ENCODE measurements at places on chromosomes 11 and 22.

DNA sequence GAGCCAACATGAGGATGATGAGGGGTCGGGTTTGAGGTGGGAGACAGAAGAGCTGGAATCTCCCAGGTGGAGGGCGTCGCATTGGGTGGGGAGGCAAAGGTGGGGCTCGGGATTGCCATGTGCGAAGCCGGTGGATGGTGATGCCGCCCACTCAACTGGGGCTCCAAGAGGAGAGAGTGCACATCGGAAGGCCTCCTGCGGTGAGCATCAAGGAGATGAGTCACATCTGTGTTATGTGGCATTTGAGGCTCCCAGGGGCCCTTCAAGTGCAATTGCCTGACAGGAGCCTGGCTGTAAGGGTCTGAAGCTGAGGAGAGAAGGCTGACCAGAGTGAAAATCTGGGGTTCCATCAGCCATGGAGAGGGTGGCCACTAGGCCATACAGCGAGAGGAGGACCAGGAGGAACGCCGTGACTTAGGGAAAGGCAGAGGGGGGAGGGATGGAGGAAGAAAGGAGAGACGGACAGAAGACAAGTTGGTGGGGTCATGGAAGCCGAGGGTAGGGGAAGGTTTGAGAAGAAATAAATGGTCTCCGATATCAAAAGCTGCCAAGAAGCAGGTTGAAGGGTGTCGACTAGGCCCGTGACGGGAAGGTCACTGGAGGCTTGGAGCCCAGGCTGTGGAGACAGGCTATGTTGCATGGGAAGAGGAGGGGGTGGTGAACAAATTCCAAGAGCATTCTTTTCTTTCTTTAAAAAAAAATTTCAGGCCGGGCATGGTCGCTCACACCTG is 21.3 kb downstream of the RASD2 start:
- DNase-seq: no peak

DNA sequence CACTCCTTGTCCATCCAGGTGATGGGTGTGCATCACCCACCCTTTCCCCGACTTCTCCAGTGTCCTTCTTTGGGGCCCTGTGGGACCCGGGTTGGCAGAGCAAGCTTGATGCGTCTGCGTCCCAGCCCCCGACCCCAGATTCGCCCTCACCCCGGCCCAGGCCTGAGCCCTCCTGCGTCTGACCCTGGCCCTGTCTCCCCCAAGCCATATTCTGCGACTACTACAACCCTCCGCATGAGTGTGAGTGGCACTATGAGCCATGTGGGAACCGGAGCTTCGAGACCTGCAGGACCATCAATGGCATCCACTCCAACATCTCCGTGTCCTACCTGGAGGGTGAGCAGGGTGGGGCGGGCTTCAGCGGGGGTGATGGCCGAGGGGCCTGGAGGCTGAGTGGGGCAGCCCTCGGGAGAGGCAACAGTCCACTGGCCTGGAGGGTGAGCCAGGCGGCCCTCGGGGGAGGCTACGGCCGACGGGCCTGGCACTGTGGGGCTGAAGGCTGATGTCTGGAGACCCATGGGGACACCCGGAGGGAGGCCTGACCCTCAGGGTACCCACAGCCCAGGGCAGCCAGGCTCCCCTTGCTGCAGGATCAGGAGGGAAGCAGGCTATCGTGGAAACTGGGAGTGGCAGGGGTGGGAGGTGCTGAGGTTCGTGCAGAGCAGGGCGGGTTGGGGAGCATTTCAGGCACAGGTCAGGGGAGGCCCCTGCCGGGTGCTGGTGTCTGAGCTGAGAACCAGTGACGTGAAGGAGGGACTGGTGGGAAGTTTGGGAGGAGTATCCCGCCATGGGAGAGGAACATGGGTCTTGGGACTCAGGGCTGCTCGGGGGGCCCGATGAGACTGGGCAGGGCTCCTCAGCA is 15.3 kb downstream of the MUC2 start:
- no peak for DNase-seq

DNA sequence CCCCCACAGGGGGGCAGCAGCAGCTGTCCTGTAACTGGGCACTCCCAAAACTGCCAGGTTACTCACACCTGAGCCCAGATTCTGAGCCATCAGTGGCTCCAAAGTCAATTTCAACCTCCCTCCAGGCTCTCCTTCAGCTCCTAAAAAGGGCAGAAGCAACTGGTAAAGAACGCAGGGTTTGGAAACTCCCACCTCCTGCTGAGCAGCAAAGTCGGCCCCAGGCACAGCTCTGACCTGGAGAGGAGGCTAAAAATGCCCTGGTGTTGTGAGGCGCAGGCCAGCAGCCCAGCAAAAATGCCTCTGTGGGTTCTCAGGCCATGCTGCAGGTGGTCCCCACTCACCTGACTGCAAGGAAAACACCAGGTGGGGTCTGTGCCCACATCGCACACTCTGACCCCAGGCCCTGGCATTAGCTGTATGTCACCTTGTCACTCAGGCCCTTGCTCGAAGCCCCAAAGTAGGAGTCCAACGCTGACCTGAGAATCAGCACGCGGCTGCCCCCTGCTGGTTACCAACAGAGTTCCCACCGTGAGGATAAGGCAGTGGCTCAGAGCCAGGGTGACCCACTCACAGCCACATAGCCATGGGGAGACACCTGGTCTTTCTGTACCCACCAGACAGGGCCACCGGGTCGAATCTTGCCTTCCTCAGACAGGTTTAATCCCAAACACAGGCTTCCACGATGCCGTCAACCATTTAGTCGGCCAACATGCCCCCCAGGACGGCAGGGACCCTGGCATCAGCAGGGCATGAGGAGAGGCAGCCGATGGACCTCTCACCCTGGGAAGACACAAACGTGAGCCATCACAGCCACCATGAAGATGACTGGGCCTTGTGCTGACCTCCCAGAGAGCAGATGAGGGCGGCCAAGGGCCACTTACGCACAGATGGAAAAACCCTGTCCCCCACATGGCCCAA is 11.1 kb downstream of the POLR3H start:
- DNase-seq: no peak

GRCh38 chr11:64296830-64297698 is 3.1 kb upstream of the CATSPERZ start:
- no peak for DNase-seq

DNA sequence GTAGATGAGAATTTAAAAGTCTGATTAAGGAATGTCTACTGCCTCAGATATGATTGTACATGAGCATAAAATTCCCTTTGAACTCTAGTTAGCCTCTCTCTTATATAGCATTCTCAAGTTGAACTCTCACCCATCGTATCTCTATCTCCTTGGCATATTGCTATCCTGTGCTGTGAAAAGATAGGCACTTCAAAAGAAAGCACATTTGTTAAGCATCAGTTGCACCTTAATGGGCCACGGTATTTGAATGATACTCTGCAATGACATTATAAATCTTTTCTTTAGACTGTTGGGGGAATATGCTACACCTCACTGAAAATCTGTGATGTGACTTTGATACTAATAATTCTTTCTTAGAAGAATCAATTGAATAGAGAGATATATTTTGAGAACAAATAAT is 570.7 kb downstream of the JRKL start:
- DNase-seq: no peak

GRCh38 chr22:41540006-41540315 is 4.3 kb downstream of the POLR3H start:
- no peak for DNase-seq

DNA sequence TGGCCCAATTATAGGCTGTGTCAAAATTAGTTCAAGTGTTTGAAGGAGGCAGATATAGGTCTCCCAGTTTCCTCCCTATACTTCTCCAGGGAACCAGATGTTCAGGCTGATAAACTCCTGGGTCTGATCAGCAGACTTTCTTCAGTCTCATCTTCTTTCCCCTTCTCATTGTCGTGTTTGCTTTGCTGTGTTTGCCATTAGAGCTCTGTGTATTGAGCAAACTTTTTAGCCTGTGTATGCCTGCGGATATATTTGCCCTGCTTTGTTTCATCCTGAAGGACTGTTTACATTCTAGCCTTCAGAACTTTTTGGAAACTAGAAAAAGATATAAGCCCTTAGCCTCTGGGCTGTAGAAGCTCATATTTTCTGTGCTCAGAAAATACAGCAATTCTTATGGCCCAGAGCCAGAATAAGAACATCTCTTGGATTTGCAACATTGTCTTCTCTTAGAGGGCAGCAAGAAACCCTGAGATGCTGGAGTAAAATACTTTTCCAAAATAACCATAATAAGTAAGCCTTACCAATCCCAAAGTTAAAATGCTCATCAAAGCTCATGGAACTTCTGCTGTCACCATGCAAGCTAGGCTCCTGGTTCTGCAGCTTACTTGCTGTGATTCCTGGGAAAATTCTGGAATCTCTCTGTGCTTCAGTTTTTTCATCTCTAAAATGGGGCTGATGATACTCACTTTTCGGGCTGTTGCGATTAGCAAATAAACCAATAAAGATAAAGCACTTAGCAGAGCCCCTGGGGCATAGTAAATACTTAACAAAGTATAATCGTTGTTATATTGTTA is 34.1 kb upstream of the ME3 start:
- DNase-seq: no peak

DNA sequence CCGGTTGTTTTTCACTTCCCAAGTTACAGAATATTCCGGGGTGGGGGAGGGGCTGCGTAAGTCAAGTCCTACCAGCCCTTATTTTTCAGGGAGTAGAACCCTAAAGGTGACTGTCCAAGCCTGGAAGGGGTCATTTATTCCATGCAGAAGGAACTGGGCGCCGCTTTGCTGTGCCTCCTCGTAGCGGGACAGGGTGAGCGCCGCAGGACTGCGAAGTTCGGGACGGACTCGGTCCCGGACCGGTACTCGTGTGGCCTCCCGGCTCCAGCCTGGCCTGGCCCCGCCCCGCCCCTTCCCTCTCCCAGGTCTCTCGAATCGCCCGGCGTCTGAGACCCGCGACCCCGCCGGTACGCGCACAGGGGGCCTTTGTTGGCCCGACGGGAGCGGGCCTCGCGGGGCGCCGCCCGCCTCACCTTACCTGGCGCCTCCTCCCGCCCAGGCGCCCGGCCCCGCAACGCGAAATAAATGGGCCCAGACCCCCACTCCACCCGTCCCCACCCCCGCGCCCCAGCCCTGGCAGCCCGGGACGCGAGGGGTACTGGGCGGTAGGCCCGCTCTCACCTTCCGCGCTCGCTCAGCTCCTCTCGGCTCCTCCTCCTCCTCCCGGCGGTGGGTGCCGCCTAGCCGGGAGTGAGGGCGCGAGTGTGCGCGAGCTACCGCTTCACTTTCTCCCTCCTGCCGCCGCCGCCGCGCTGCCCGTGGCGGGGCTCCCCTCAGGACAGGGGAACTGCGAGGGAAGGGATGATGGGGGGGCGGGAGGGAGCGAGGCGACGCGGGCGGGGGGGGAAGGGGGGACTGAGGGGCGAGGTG is 698 bp downstream of the PAK1 start:
- peak; percentile 50 for DNase-seq

DNA sequence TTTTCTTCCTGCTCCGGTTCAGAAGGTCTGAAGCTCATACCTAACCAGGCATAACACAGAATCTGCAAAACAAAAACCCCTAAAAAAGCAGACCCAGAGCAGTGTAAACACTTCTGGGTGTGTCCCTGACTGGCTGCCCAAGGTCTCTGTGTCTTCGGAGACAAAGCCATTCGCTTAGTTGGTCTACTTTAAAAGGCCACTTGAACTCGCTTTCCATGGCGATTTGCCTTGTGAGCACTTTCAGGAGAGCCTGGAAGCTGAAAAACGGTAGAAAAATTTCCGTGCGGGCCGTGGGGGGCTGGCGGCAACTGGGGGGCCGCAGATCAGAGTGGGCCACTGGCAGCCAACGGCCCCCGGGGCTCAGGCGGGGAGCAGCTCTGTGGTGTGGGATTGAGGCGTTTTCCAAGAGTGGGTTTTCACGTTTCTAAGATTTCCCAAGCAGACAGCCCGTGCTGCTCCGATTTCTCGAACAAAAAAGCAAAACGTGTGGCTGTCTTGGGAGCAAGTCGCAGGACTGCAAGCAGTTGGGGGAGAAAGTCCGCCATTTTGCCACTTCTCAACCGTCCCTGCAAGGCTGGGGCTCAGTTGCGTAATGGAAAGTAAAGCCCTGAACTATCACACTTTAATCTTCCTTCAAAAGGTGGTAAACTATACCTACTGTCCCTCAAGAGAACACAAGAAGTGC is 661 bp upstream of the MALAT1 start:
- DNase-seq: no peak

- DNase-seq: no peak
Observed at GRCh38 chr22:44344407-44344806, 31.7 kb upstream of the SHISAL1 start.

DNA sequence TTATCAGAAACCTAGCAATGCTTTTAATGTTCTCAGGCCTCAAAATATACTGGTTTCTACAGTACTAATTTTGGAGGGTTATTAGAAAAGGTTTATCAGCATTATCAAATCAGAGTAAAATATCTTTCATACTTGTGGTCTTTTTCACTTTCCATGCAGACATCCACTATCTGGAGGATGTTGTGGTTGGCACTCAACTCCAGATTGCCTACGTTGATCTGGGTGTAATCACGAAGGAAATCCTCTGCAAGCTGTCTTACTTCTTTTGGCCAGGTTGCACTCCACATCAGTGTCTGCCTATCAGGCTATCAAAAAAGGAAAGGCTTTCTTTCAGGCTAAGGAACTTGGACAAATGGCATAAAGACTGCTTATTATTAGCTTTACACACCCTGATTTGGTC is 11.6 kb downstream of the DDX17 start:
- no peak for DNase-seq

- no peak for DNase-seq
Observed at GRCh38 chr11:15969701-15970329, 386.5 kb downstream of the SOX6 start.

Measured in cortex of kidney (tissue), 1 donor.